ENCODE measurements at places on chromosomes 2 and 18. TPM values are rescaled to one million over a fixed set of nuclear protein-coding genes. Genes with fewer than 3 reads are reported as not detected.

GRCh38 chr2:30986231-30986580 is 152.0 kb downstream of the GALNT14 start:
- DNase-seq, result no peak

GRCh38 chr2:164766216-164766953 is 75.2 kb downstream of the COBLL1 start:
- DNase-seq, result no peak

- no peak for DNase-seq
Measured at GRCh38 chr2:11288431-11288830, 56.0 kb downstream of the ROCK2 start.

DNA sequence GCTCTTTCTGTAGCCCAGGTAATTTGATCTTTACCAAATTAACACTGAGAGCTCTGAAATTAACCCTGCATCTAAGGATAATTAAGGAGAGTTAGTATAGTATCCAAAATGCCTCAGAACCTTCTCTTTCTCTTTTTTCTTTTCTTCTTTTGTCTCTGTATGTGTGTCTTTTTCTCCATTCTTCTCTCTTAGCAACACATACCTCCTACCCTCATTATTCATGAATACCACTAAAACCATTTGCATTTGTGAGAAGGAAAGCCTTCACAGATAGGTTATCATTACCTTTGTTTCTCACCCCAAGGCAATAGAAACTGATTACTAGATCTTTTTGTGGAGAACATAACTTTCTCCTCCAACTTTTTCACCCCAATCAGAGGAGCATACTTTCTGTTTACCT is 376.5 kb upstream of the NXPH2 start:
- no peak for DNase-seq

- no peak for DNase-seq
Measured at GRCh38 chr18:26040051-26040656, 50.3 kb downstream of the SS18 start.

GRCh38 chr2:8480915-8481314 is 200.9 kb upstream of the ID2 start:
- DNase-seq, result no peak

DNA sequence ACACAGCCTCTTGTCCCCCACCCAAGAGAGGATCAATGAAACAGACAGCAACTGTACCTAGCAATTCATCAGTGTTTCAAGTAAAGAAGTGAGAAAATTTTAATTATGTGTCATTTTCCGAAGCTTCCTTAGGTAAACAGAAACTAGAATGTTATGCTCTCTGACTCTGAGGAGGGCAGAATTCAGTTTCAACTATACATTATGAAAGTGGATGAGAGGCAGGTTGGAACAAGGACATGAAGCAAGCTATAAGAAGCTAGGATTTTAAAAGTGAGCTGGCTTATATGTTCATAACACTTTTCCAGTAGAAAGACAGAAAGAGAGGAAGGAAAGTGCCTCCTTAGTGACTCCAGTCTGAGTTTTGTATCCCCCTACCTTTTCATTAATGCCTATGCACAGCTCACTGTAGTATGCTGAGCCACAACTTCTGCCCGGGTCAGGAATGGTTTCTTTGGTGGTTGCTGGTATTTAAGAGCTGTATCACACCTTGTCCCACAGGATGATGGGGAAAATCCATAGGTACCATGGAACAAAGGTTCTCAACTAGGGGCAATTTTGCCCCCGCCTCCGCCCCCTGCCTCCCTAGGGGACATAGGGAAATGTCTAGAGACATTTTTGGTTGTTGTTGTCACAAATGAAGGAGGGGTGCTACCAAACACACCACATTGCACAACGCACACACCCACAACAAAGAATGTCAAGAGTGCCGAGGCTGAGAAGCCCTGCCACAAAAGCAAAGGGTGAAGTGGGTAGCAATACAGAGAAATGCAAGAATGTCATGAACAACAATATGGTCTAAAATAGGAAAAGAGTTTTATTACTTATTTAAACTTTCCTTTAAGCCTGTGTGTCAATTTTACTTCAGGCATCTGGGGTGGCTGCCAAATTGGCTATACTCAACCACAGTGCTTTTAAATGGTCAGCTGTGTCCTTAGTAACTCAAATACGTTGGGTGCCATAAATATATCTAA is 161.0 kb upstream of the ZFP36L2 start:
- DNase-seq, result no peak

- no peak for DNase-seq
Measured at GRCh38 chr2:192551760-192552159, 357.0 kb upstream of the TMEFF2 start.

DNA sequence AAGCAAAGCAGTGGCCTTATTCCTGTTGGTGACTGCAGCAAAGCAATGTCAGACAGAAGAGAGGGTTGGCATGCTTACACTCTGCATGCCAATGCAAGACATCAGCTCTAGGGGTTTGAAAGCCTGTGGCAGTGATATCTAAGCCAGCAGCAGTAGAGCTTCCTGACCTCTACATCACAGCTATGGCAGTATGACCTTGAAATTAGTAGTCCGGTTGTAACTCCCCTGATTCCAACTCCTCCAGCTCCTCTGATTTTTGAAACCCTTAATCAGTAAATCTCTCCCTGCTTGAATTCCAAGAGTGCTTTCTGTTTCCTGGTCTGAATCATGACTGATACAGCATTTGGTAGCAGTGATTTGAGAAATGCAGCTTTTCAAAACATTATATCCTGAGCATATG is 60.0 kb upstream of the LRP1B start:
- DNase-seq, result no peak

- peak; percentile 78 for DNase-seq
Measured at GRCh38 chr2:19868701-19869580, 32.8 kb downstream of the TTC32 start.

GRCh38 chr18:58361212-58361611 is 267.7 kb downstream of the ALPK2 start:
- no peak for DNase-seq

- DNase-seq, result no peak
Measured at GRCh38 chr18:54734059-54734458, 94.2 kb upstream of the RAB27B start.

DNA sequence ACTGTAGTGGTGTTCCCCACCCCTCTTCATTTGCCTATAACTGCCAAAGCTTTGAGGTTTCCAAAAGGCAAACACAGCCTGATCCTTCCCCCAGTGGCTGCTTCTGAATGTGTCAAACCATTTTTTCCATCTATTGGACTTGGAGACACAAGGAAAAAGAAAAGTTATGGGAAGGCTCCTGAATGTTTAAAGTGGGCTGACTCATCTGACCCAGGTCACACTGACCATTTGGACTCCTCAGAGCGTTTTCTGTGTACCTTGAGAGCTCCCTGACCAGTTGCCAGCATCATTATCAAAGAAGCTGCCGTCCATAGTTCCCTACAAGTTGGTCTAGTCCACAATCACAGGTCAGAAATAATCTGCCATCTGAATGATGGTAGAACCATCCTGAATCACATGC is 123.4 kb upstream of the COL3A1 start:
- DNase-seq, result no peak

DNA sequence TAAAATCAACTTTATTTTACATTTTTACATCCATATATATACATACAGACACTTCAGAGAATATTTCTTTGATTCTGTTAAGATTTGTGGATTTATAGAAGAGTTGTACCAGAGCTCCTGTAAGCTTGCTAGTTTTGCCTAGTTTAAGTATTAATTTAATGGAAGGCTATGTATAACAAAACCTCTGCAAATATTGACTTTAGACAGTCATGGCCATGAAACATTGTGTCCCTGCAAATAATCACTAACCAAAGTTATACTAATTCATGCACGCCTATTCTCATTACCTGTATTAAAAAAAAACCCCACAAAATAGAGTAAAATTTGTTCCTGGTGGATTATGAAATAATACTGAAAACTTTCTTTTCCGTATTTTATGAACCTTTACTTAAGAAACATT is 379.3 kb downstream of the CTNNA2 start:
- DNase-seq, result no peak

DNA sequence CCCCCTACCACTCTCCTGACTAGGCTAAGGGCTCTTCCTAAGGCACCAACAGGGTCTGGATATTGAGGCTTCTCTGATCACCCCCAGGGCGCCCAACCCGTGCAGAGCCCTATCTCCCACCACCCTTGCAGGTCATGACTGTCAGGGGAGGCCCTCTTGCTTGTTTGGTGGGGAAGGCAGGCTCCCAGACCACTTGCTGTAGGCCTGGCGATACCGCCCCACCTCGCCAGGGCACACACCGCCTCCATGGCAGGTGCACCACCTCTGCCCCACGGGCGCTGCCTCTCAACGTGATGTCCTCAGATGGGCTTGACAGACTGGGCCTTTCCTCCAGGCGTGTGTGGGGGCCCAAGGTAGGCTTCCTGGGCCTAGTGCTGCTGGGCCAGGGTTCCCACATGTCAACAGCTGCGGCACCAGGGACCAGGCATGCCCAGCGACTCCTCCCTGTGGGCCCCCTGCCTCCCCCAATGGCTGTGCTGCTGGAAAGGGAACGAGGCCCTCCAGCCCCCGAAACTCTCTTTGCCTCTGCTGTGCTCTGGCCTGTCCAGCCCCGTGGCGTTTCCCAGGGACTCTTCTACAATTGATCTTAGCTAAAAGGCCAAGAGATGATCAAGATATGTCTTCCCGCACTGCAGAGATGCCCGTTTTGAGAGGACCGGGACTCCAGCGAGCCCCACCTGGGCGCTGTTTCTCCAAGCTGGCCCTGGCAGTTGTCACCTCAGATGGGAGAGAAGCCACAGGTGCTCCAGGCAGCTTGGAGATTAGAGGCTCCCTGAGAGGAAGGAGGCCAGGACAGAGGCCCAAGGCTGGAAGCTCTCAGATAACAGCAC is 7.5 kb downstream of the NPPC start:
- DNase-seq, result no peak

GRCh38 chr2:136212426-136213378 is 94.8 kb upstream of the CXCR4 start:
- no peak for DNase-seq

GRCh38 chr2:191250400-191250799 is 5.2 kb downstream of the MYO1B start:
- no peak for DNase-seq

GRCh38 chr2:218717262-218717661 is 6.6 kb downstream of the TTLL4 start:
- DNase-seq, result no peak

- no peak for DNase-seq
Measured at GRCh38 chr2:75098856-75099255, 100.5 kb downstream of the TACR1 start.

DNA sequence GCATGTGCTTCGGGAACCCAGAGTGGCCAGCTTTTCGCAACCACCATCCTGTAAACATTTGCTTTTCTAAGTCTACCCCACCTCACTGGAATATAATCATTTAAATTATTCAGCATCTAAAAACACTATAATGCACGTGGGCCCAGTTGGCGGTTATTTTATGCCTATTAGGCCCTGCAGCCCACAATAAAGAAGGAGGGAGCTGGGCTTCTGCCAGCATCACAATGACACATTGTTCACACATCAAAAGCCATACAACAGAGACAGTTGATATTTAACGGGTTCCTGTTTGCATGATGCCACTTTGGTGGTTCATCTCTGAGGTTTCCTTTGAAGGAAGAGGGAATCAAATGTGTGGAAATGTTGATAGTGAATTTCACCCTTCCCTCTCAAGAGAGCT is 916.0 kb upstream of the CELF4 start:
- DNase-seq, result no peak

DNA sequence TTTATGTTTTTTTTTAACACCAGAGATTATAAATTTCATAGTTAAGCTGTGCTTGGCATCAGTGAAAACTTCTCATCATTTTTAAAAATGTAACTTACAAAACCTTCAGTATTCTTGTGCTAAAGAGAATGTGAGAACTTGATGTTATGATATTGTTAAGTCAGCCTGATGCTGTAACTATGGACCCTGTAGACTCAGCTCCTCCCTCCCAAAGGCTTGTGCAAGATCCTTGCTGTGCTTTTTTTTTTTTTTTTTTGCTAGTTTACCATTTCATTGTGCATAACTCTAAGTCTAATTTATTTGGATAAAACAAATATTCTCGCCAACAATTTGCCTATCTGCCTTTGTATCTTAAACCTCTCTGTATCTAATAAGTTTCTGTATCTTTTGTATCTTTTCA is 12.9 kb upstream of the TFPI start:
- DNase-seq, result no peak

GRCh38 chr18:2027756-2028155 is 543.5 kb downstream of the METTL4 start:
- no peak for DNase-seq

- DNase-seq, result no peak
Measured at GRCh38 chr18:711310-711656, 1.1 kb downstream of the ENOSF1 start.

- DNase-seq, result no peak
Measured at GRCh38 chr18:12656605-12656937, 1.3 kb downstream of the SPIRE1 start.

- peak; percentile 93 for DNase-seq
Measured at GRCh38 chr2:54595999-54596902, 127.2 kb upstream of the EML6 start.

GRCh38 chr18:67265464-67266245 is 250.9 kb downstream of the DSEL start:
- no peak for DNase-seq

- DNase-seq, result no peak
Measured at GRCh38 chr2:21910832-21911507, 787.2 kb downstream of the TDRD15 start.

GRCh38 chr18:79548621-79548985 is 131.0 kb upstream of the CTDP1 start:
- no peak for DNase-seq

DNA sequence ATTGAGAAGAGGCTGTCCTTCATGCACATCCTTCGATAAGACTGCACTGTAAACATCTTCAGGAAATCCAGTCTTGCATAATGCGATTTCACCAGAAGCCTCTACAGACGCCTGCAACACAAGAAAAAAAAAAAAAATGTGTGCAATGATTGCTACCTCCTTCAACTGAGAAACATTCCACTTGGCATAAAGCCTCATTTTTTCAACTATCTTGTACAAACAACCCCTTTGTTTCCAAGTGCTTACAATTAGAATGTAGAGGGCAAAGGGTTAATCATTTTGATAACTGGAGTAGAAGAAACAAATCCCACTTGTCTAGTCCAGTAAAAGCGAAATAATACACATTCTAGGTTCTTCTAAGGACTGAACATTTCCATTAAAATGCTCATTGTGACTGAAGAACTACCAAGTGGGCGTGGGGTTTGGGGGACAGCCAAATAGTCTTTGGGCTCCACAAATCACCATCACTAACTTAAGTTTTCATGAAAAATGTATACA is 29.2 kb downstream of the CDH2 start:
- DNase-seq, result no peak

GRCh38 chr2:107235491-107236254 is 349.7 kb upstream of the ST6GAL2 start:
- DNase-seq, result no peak

DNA sequence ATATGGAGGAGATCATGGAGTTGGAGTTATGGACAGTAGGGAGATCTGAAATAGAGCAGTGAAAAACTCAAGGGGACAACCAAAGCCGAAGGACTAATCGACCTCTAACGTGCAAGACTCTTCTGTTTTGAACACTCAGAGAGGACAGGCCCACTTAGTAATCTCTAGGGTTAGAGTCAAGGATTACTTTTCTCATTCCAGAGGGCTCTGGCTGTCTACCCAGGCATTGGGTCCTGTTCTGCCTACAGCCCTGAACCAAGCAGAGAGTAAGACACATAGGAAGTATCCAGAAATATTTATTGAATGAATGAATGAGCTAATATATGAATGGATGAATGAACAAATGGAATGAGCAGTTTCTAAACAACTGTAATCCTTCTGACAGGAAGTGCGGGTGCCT is 50.3 kb upstream of the PKDCC start:
- DNase-seq, result no peak

The FOXD4L1 gene
- 0.14 TPM for total RNA-seq

The MITD1 gene
- 30.9 TPM for total RNA-seq

The DCAF17 gene
- total RNA-seq, result 22.1 TPM

The GPR45 gene
- total RNA-seq, result not detected

The OSR1 gene
- 16.6 TPM for total RNA-seq

The AQP12B gene
- total RNA-seq, result not detected

The CDH2 gene
- 8.2 TPM for total RNA-seq

The EFHD1 gene
- 3.5 TPM for total RNA-seq

Measured in sigmoid colon (tissue), 7 donors.